ENCODE measurements at places on chromosomes 5 and 9.

GRCh38 chr9:124482431-124483031 lies 24.7 kb downstream of the NR5A1 start:
- DNase-seq, result no peak

DNA sequence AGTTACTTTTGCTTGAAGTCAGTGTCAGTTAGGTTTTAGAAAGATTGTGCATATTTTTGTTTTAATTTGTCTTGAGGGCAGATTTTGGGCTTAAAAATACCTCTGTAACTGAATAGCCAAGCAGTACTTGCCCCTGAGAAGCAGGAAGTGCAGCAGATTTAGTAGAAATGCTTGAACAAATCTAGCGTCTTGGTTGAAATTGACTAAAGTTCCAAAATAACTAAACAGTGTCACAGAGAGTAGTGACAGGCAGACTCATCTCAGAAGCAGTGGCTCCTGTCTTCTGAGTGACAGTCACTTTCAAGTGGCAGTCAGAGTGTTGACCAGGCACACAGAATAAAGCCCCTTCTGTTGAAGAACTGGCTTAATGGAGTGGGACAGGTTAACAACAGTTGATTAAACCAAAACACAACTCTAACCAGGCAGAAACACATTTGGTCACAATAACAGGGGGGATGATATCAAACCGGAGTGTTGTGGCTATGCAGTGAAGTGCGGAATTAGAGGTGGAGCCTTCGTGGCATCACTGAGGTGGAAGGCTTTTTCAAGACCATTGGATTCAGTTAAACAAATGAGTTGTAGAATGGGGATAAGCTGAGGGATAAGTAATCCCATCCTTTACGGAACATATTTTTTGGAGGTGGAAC lies 29.1 kb downstream of the TRIO start:
- no peak for DNase-seq

DNA sequence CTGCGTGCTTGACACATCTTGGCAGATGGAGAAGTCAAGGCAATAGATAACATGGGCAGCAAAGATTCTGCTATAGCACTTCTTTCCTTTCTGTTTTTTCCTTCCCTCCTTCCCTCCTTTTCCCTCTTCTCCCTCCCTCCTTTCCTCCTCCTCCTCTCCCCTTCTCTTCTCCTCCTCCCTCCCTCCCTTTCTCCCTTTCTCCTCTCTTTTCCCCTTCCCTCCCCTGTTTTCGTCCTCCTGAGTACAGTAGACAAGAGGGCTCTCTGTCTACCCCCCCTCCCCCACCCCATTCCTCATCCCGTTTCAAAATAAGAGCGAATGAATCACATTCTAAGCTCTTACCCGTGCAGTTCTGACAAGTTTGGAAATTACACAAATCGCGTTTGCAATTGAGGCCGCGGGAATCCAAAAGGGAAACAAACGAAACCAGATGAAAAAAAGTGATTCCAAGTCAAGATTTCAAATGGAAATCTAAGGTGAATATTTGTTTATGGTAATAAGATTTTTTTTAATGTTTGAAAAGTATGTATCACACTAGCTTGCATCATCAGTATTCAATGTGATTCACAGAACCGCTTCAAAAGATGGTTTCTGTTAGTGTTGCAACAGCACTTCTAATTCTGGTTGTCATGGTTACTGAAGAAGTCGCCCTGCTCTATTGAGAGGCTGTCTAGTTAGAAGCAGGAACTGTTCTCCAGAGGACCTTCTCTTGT lies 1.3 kb downstream of the NIM1K start:
- no peak for DNase-seq

GRCh38 chr5:140381972-140382371 lies 19.7 kb upstream of the ANKHD1 start:
- DNase-seq, result no peak

DNA sequence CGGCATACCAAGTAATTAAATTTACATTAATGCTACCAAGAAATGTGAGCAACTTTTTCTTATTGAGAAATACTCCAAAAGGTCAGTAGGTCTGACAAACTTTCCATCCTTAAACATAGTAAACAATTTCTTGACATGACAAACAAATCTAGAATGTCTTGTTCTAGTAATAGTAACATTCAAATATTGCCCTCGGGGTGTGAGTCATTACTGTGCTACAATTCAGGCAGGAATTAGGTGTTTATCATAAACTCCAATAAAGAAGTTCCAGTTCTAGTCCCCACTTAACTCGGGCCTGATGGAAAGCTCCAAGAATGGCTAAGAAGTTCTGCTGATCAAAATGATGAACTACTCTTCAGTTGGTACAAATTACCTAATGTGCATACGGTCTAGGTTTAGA lies 235.6 kb upstream of the TUSC1 start:
- no peak for DNase-seq

GRCh38 chr5:168941901-168942300 lies 359.0 kb downstream of the SLIT3 start:
- no peak for DNase-seq

GRCh38 chr9:126057121-126057825 lies 269.4 kb upstream of the MVB12B start:
- DNase-seq, result no peak

GRCh38 chr5:5044247-5044840 lies 95.8 kb upstream of the ADAMTS16 start:
- DNase-seq, result no peak

GRCh38 chr5:133664422-133664821 lies 52.1 kb upstream of the FSTL4 start:
- no peak for DNase-seq

GRCh38 chr5:109681763-109682162 lies 8.0 kb upstream of the MAN2A1 start:
- DNase-seq, result no peak

- no peak for DNase-seq
Observed at GRCh38 chr9:120478208-120478607, 101.8 kb downstream of the CDK5RAP2 start.

DNA sequence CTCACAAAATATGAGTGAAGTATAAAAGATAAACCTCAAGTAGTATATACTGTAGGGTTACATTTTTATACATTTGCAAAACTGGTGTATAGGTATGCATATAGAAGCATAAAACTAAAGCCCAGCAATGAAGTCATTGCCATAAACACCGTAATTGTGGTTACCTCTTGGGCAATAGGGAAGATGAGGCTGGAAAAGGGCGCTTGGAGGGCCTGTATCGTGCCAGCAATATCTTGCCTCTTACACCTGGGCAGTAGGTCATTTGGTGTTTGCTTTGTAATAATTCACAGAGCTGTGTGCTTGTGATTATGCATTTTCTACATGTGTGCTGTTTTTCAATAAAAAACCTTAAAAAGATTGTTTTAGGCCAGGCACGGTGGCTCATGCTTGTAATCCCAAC lies 45.2 kb downstream of the KDM4C start:
- no peak for DNase-seq

DNA sequence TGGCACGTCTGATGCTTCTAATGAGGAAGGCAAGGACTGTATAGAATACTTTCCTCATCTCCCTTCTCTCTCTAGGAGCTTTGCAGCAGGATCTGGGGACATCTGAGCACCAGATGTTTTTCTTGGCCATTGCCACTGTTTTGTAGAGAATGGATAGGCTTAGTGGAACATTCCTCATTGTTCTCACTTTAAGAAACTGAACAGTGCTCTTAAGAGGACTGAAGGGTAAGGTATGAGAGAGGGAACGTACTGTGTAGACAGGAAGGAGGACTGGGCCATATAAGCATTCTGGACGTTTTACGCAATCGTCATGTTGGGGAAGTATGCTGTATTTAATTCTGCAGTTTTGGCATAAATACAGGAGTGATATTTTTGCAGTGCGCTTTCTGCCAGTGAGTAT lies 70.6 kb downstream of the SMARCA2 start:
- DNase-seq, result no peak

DNA sequence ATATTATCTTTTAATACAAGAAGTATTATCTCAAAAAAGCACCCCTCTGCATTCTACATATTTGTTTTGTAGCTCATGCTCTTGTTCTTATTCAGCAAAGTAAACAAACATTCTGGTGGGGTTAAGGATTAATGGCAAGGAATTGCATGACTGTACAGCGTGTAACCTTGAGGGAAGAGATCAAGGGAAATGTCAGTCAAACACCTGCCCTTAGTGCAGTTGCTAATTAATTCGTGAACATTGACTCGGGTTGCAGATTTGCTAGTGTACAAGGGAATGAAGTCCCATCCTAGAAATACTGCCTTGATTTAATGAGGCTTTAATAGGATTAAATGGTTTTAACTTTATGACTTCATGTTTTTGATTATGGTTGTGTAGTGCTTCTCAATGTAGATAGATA lies 1758.1 kb downstream of the MAT2B start:
- DNase-seq, result no peak

- DNase-seq, result no peak
Observed at GRCh38 chr9:127837346-127837745, 17.1 kb downstream of the ENG start.

GRCh38 chr5:77239126-77239741 lies 28.8 kb downstream of the PDE8B start:
- no peak for DNase-seq

DNA sequence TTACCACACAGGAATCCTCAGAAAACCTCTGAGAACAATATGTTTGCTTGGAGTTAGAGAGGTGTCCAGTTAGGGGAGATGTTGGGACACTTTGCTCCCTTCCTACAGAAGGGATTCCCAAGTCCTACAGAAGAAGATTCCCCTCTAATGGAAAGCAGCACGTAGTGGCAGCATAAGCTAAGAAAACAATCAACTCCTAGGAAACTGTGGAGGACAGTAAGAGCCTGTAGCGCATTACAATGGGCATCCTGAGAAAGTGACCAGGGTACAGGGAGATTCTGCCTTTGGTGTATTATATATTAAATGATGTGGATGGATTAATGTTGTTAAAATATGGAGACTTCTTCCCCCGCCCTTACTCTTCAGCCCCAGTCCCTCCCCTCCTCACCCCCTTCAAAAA lies 13.9 kb upstream of the RIC1 start:
- no peak for DNase-seq

GRCh38 chr5:78534148-78534904 lies 114.2 kb downstream of the LHFPL2 start:
- no peak for DNase-seq

GRCh38 chr9:38284039-38284575 lies 108.4 kb upstream of the ALDH1B1 start:
- DNase-seq, result no peak

DNA sequence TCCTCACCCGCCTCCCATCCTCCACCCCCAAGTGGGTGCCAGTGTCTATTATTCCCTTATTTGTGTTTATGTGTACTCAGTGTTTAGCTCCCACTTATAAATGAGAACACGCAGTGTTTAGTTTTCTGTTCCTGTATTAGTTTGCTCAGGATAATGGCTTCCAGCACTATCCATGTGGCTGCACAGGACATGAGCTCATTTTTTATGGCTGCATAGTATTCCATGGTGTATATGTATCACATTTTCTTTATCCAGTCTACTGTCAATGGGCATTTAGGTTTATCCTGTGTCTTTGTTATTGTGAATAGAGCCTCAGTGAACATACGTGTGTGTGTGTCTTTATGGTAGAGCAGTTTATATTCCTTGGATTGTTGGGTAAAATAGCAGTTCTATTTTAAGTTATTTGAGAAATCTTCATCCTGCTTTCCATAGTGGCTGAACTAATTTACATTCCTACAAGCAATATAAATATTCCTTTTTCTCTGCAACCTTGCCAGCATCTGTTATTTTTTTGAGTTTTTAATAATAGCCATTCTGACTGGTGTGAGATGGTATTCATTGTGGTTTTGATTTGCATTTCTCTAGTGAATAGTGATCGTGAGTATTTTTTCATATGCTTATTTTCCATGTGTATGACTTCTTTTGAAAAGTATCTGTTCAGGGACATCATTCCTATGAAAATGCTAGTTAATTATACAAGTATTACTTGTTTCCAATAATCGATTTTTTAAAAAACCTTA lies 164.0 kb upstream of the CCDC152 start:
- DNase-seq, result no peak

- no peak for DNase-seq
Observed at GRCh38 chr5:65043843-65044359, 275.2 kb downstream of the CWC27 start.

DNA sequence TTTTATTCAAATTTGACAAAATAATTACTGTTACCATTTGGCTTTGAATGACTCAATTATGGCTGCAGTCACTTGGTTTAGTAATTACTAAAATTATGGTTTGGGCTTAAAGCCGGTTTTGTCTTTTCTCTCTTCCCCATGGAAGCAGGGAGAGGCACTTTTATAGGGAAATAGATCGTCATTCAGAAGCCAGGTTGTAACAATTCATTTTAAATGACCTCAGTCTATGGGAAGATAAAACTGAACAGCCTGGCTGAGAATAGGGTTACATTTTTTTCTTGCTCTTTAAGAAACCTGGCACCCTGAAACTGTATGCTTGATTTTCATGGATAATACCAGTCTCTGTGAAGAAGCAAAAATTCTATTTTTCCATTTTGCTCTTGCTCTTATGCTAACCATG lies 169.8 kb downstream of the SMC2 start:
- DNase-seq, result no peak

DNA sequence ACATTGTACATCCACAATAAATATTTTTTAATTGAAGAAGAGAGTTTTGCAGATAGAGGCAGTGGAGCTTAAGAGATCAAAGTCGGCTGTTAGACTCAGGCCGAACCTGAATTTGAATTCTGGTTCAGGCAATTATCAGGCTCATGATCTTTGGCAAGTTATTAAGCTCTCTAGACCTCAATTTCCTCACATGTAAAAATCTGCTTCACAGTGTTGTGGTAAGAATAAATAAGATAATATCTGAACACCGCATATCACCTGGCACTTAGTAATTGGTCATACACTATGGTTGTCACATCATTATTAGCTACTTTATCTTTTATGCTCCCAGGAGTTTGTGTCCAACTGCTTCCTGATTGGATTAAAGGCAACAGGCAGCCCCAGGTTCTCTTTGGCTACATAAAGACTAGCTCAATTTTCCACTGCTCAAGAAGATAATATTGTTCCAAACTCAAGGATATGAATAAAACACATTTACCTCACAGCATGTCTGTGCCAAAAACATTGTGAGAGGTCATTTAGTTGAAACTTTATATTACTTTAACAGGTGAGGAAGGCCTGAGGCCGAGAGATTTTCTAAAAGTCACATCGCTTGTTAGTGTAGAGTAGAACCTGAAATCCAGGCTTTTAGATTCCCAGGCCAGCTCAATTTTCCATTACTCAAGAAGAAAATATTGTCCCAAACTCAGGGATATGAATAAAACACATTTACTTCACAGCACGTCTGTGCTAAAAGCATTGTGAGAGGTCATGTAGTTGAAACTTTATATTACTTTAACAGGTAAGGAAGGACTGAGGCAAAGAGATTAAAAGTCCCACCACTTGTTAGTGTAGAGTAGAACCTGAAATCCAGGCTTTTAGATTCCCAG lies 289.2 kb upstream of the PTGER4 start:
- DNase-seq, result no peak

GRCh38 chr9:27339661-27340284 lies 42.8 kb upstream of the EQTN start:
- no peak for DNase-seq

Measured in stimulated activated naive CD4-positive, alpha-beta T cell (primary cell).